CD4-positive, alpha-beta T cell treated with Interferon alpha-2 for 1 hour (primary cell): ENCODE measurements at places on chromosomes 5 and 9.

DNA sequence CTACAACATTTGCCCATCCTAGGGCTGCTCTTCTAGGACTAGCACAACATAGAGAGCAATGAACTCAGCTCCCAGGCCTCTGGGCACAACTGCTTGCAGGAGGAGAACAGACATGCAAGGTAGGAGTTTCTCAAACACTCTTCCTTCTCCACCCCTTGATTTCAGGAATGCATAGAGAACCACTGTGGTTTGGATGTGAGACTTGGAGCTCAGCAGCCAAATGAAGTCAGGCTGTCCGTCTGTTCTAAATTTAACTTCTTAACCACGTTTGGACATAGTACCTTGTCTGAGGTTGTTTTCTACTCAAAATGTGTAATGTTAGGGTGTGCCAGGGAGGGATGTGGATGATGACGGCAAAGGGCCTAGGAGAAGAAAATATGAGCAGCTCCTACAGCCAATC, 515.1 kb upstream of the TNC start:
- DNase-seq: no peak

- DNase-seq: no peak
Observed at GRCh38 chr5:56819060-56819881, 3.9 kb downstream of the MAP3K1 start.

DNA sequence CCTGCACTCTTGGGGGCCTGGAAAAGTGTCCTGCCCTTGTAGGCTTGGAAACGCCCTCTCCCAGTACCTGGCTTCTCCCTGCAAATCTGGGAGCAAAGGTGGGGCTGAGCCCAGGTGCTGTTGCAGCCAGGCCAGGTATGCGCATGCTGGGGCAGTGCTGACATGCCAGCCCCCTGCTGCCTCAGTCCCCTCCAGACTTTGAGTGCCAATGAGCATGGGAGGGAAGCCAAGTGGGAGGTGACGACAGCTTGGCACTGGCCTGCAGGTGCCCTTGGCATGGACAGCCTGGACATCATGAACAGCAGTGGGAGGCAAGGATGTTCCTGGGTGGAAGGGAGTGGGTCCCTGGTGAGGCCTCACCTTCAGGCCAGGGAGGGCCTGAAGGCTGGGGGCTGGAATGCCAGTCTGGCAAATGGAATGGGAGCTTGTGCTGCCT, 1494.4 kb upstream of the NUDT12 start:
- no peak for DNase-seq

- no peak for DNase-seq
Observed at GRCh38 chr5:1647580-1647979, 123.8 kb upstream of the LPCAT1 start.
